ENCODE measurements at places on chromosomes 4 and X. TPM values are rescaled to one million over a fixed set of nuclear protein-coding genes. Genes with fewer than 3 reads are reported as not detected.
A peak's percentile ranks its signal among the peaks of the same experiment; 100 is the strongest.

- DNase-seq, result no peak
These were observed at the start of gene SMIM10L2A for GRCh38 chrX:135421932-135422809. Gene SMIM10L2A (plus strand): TSS chrX:135421944. CDS start chrX:135422132, 188 bp downstream.

DNA sequence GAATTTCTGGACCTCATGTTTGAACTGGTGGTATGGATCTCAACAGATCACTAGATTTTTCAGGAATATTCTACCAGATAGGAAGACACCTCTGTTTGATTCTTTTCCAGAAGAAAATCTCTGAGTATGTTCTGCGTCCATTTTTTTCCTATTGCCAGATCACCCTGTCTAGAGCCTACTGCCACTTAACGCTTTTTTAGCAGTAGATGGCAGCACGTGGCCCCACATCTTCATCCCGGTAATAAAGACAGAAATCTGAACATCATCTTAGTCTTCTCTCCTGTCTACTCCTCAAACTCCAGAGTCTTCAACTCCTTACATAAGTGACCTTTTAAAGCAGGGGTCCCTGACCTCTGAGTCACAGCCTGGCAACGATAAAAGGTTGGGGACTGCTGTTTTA lies 184.7 kb downstream of the TMA16 start:
- peak; percentile 25 for DNase-seq

Gene DGKQ
- 17.9 TPM for total RNA-seq

DNA sequence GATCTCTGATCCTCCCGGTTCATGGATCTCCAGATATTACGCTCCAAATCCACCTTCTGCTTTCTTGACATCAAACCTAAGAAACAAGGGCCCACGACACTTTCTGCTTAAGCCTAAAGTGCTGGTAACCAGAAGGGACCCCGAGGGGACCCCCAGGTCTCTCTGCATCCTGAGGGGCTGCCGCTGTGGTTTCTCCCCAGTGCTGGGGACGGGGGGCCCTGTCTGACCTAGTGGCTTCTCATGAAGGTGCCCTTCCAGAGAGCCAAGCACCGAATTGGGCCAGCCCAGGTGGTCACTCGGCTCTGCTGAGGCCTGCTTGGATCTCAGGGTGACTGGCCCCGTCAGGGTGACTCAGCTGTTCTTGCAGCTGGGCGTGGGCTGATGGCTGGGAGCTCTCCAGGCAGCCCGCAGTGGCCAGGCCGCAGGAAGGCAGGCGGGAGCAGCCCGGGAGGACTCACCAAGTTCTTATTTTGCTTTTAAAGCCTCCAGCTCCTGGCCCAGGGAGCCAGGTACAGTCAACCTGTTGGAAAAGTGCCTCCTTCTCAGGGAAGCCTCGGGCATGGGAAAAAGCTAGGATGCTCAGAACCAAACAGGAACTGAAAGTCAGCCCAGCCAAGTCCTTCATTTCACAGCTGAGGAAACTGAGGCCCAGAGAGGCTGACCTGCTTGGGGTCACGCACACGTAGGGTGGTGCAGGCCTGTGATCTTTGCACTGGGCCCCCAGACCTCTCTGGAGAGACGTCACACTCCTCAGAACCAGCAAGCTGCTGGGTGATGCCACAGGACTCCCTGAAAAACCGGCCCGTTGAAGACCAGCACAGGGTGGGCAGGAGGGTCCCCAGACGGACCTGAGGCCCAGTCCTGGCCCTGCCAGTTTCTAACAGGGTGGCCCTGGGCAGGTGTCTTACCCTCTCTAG lies 16.7 kb downstream of the BLOC1S4 start:
- DNase-seq, result peak; percentile 82

- no peak for DNase-seq
These were observed 90.8 kb downstream of the ZNF330 start for GRCh38 chr4:141311246-141312204.

DNA sequence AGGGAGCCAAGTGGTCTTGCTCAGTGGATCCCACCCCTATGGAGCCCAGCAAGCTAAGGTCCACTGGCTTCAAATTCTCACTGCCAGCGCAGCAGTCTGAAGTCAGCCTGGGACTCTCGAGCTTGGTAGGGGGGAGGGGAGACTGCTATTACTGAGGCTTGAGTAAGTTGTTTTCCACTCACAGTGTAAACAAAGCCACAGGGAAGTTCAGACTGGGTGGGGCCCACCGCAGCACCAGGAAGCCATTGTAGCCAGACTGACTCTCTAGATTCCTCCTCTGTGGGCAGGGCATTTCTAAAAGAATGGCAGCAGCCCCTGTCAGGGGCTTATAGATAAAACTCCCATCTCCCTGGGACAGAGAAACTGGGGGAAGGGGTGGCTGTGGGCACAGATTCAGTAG lies 721.0 kb upstream of the NDST4 start:
- peak; percentile 48 for DNase-seq

Gene CLCN4
- total RNA-seq, result 2.4 TPM

DNA sequence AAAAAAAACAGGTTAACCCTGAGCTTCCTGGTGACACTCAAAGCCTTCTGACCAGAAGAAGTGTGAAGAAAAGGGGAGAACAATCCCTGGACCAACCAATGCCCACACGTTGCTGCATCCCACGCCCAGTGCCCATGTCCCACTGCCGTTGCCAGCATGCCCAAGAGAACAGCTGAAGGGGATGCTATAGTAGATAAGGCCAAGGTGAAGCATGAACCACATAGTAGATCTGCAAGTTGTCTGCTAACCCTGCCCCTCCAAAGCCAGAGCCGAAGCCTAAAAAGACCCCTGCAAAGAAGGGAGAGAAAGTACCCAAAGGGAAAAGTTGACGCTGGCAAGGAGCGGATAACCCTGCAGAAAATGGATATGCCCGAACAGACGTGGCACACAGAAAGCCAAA lies 11.3 kb upstream of the CD38 start:
- DNase-seq, result no peak

Gene IL2
- total RNA-seq, result not detected

- DNase-seq, result no peak
These were observed 147.3 kb downstream of the KLHL13 start for GRCh38 chrX:117969328-117969727.

DNA sequence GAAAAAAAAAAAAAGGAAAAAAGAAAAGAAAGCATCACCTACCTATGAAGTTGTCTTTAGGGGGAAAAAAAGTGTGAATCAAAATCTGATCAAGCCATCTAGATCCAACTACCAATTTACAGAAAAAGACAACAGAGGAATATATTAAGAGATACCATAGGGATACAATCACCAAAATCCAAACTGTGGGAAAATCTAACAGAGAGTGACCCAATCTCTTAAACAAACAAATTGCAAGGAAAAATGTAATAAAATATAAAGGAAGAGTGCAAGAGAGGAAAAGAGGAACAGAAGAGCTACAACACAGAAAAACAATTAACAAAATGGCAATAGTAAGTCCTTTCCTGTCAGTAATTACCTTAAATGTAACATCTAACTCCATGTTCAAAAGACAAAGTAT lies 19.0 kb downstream of the THOC2 start:
- DNase-seq, result no peak

DNA sequence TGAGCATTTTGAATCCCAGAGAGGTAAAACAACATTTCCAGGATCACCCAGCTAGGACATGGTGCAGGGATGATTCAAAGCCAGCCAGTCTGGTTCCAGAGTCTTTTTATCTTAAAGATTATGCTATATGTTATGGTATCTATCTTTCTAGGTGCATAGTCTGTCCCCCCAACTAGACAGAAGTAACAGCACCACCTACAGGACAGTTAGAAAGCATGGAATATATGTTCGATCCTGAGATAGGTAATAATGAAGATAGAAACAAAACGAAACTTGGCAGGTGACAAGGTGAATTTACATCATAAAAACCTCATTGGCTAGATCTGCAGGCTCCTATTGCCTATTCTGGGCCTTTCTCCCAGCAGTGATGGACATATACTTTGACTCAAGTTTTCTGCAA lies 723.2 kb downstream of the SMARCA1 start:
- no peak for DNase-seq

DNA sequence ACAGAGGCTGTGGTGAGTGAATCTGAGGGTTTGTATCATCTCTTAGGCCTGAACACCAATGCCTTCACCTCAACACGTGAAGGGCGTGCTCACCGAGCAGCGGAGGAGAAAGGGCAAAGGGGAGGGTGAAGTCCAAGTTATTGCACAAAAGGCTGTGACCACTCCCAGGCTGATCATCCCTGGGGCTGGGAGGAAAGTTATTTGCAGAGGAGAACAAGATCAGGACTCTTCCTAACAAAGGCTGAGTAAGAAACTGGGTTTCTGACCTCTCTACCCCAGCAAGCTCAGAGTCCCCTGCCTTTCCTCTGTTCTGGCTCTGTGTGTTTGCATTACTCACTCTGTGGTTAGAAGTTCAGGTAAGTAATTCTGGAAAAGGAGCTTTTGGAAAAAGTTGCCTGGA lies 366.3 kb upstream of the CXorf51A start:
- DNase-seq, result no peak

Gene SLIT2
- 0.79 TPM for total RNA-seq

GRCh38 chr4:104641418-104641817 lies 146.7 kb upstream of the CXXC4 start:
- DNase-seq, result no peak

Gene ATRX
- 41.2 TPM for total RNA-seq

DNA sequence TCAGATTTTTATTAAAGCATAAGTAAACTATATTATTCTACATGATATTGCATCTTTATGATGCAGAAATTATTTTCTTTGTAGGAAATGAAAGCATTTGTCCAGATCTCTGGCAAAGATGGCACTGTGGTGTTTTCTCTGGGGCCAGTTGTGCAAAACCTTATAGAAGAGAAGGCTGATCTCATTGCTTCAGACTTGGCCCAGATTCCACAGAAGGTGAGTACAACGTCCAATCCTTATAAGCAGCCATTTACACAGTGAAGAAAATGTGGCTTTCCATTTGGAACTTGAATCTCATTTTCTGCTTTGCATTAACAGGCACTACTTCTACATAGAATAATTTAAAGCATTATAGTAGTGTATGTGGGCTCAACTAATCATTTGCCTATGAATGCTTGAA lies 6.9 kb upstream of the UGT2B7 start:
- no peak for DNase-seq

- peak; percentile 12 for DNase-seq
These were observed 8.0 kb downstream of the RADX start for GRCh38 chrX:106619797-106620196.

DNA sequence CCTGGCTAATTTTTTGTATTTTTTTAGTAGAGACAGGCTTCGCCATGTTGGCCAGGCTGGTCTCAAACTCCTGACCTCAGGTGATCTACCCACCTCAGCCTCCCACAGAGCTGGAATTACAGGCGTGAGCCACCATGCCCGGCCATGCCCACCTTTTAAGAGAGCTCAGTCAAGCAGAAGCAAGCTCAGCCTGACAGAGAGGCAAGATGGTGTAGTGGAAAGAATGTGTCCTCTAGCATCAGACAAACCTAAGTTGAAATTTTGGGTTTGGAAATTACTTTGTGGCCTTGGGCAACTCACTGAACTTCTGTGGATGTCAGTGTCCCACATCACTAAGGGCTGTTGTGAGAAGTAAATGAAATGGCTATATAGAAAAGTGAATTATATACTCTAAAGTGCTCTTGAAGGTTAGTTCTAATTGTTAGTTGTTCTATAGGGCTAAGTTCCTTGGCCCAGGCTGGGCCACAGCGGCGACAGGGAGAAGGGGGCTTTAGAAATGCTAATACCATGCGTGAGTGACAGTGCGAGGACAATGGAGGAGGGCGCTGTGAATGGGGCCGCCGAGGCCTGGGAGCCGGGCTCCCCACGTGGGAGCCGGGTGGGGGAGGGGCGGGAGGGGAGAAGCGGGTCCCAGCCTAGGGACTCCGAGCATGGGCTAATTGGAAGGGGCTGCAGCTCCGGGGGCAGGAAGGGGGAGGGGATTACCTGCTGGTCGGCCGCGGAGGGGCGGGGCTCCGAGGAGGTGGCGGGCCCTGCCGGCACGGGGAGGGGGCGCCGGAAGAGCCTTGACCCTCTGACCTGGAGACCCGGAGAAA lies 15.6 kb downstream of the PJA1 start:
- no peak for DNase-seq

DNA sequence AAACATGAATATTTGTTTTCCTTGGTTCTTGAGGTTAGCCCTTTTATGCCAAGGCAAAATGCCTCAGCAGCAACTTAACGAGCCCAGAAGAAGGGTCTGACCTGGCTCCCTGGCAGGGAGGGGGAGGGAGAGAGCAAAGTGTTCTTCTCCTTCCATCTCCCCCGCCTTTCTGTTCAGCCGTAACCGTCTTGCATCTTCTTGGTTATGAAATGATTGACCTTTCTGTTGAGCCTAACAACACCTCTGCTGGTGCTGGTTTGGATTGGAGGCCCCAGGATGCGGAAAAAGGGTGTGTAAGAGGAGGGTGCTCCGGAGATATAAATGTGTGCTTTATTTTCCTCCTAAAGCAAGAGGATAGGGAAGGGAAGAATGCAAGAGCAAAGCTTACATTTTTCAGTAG lies 44.7 kb downstream of the PTTG2 start:
- no peak for DNase-seq

DNA sequence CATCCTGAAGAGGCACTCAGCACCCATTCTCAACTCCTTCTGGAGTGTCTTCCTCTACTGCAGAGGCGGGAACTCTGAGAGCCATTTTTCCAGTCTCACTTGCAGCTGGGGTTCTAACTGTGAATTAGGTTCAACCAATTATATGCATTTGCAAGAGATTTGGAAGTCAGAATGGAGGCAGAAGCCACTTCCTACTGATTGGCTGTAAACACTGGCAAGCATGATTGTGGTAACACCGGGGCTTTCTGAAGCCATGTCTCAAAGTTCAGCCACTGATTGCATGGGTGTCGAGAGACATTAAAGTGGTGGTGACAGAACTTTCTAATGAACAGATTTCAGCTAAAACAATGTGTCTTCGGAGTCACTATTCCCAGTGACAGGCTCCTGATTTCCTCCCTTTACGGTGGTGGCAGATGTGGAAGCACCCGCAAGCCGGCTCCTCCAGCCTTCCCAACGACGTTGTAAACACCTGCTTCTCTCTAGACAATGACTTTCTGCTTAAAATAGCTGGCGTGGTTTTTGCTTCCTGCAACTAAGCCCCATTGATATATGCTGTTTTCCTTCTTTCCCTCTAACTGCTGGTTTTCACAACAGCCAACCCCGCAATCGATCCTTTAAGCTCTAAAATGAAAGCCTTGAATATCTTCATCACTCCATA lies 92.0 kb downstream of the IRF2 start:
- DNase-seq, result no peak

Gene ABCG2
- under 0.01 TPM for total RNA-seq

GRCh38 chrX:32873786-32874185 lies 337.6 kb downstream of the DMD start:
- peak; percentile 67 for DNase-seq

GRCh38 chr4:185426960-185427688 lies 1.4 kb upstream of the UFSP2 start:
- DNase-seq, result peak; percentile 28

DNA sequence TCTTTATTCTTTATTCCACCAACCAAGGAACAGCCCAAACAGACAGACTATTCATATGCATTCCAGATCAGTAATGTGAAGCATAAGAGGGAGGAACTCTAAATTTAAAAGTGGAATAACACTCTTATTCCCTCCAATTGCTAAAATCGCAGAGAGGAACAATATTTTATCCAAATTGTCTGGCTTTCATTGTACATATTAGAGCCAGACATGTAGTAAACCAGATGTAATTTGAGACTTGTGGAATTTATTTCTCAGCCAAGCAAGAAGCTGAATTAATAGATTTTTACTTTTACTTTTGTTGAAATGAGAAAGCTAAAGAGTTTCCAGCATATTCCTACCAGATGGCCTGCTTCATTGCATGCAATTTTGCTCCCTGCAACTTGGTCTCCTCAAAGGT lies 674.6 kb upstream of the SLIT2 start:
- no peak for DNase-seq

Gene DIPK2B
- total RNA-seq, result not detected

Gene FANCB
- 1.8 TPM for total RNA-seq

- DNase-seq, result no peak
These were observed 142.3 kb downstream of the SHROOM4 start for GRCh38 chrX:50671661-50672060.

Data from bronchial epithelial cell (primary cell).